ENCODE measurements at places on chromosomes 12 and 14. TPM values are rescaled to one million over a fixed set of nuclear protein-coding genes. Genes with fewer than 3 reads are reported as not detected.
A peak's percentile ranks its signal among the peaks of the same experiment; 100 is the strongest.

DNA sequence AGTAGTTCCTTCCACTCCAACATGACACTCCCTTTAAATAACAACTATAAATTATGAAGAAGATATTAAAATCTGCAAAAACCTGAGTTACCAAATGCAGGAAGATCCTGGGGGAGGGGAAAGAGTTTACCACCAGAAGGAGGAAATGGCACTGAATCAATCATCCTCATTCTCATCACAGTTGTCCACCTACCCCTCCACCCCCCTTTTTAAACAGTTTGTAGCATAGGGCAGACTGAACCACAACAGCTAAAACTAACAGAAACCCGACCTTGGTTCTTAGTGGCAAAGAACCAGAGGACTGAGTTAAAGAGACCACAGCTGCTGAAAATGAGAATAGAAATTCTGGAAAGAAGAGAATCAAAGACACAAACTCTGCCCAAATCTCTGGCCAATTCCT lies 189.5 kb downstream of the MED13L start:
- DNase-seq: no peak

DNA sequence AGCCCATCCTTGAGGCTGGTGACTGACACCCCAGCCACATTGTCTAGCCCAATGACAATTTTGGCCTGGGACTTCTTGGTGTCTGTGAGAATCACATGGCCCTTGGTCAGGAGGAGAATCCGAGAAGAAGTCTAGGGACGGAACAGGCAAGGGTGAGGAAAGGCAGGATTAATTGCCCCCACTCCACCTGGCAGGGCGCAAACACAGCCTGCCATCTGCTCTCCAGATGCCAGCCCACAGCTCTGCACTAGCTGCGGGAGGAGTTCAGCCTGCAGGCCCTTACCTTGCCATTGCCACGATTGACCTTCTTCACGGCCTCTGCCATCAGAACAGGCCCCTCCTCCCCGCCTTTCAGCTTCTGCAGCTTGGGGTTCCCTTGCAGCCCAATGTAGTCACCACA lies 13.1 kb upstream of the TAC3 start:
- DNase-seq: no peak

GRCh38 chr14:61678975-61679374 lies 16.3 kb upstream of the HIF1A start:
- DNase-seq: no peak

B3GNT4 gene
- total RNA-seq: not detected

DNA sequence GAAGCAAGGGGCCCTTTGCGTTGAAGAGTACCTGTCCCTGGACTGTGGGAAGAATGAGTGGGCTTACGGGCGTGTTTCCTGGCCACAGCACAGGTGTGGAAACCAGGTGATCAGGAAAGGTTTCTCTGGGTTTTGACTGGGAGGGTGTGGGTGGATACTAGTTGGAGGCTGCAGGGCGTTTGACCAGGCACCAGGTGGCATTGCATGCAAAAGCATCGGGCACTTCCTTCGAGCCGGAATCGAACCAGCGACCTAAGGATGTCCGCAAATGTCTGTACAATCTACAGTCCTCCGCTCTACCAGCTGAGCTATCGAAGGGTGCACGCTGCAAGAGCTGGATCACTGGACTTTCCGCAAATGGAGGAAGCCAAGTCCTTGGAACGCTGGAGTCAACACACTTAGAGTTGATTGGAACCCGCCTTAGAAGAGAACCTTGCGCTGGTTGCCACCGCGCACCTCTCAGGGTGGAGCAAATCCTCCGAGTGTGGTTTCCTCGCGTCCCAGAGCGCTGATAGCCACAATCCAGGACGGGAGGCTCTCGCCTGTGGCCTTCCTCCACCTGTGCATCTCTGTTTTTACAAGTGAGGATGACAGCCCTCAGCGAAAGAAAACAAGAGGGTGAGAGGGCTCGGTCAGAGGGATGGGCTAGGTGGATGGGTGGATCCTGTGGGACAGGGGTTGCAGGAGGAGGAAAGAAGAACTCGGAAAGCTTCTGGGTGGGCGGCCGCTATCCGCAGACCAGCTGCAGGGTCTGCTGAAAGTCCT lies 21.2 kb upstream of the RNASE4 start:
- DNase-seq: peak; percentile 35

LRTM2 gene
- not detected for total RNA-seq

DNA sequence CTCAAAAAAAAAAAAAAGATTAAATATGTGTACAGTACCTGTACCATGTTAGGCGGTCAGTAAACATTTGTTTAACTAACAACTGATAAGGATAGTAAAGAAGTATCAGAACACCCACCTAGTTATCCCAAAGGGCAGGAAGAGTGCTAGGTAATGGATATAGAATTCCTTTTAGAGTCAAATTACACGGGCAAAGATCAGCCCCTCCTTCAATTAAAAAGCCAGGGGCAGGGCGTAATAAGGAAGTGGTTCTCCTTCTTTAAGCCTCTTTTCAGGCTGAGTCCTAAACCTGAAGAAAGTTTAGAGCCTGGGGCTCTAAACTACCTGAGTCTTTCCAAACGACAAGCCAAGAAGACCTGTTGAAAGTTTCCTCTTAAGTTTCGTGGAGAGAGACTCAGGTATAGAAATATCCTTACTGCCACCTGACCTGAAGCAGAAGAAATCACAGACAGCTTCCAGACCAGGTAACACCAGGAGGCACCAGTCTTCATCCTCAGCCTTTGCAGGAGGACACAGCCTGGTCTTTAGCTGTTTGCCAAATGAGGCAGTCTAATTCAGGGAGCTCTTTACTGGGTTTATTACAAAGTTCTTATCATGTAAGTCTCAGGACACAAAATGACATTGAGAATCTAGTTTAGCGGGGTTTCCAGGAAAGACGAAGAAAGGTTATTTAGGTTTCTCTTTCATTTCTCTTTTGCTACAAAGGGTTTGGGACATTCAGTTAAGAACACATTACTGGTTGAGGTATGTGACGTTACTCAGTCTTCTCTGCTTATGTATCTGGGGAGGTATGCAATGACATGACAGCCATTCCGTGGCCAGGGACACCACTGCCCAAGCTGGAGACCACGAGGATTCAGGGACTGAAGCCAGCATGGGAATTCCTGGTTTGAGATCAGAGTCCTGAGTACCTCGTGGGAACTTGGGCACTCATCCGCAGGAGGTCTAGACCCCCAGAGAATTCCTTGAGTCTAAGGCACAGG lies at the start of gene BCL2L14:
TSS of gene BCL2L14 (plus strand) at position 266 of the 983 bp plus-strand sequence. CDS start 8,367 bp downstream, outside the sequence.
- no peak for DNase-seq

- DNase-seq: no peak
These were observed 2.8 kb downstream of the ARHGEF40 start for GRCh38 chr14:21072781-21073339.

- no peak for DNase-seq
These were observed 1.5 kb downstream of the SAMD15 start for GRCh38 chr14:77378701-77379100.

RTL1 gene
- total RNA-seq: not detected

DBX2 gene
- not detected for total RNA-seq

DNA sequence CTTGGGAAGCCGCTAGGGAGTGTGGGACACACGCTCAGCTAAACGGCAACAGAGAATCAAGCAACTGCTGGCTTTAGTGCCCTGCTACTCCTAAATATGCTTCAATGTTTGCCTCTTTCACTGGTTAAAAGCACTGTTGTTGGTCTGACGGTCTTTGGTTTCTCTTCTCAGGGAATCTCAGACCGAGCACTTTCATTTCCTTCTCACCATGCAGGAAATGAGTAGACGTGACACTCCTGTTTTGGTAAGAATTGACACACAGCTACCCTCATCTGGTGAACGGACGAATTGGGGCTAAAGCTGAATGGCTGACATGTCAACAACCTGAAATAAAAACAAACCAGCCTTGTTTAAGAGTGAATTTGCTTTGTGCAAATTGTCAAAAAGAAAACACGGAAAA lies 57.5 kb upstream of the PIWIL1 start:
- no peak for DNase-seq

DNA sequence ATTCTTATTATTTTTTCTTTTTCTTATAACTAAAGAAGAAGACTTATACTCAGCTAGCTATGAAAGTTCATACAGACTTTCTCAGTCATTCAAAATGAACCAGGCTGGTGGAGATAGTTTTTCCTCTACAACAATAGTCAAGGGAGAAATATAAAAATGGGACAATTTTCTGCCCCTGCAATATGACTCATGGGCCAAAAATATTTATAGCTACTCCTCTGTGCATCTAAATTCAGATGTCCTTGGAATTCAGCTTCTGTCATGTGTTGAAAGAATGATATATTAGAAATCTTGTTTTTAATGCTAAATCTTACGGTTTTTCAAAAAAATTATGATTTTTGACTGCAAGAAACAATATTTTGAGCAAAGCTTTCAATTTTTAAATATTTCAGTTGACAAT lies 237.2 kb upstream of the SYT10 start:
- DNase-seq: no peak

- no peak for DNase-seq
These were observed 61.0 kb downstream of the SUSD6 start for GRCh38 chr14:69672356-69672755.

VWF gene
- total RNA-seq: 0.50 TPM

DNA sequence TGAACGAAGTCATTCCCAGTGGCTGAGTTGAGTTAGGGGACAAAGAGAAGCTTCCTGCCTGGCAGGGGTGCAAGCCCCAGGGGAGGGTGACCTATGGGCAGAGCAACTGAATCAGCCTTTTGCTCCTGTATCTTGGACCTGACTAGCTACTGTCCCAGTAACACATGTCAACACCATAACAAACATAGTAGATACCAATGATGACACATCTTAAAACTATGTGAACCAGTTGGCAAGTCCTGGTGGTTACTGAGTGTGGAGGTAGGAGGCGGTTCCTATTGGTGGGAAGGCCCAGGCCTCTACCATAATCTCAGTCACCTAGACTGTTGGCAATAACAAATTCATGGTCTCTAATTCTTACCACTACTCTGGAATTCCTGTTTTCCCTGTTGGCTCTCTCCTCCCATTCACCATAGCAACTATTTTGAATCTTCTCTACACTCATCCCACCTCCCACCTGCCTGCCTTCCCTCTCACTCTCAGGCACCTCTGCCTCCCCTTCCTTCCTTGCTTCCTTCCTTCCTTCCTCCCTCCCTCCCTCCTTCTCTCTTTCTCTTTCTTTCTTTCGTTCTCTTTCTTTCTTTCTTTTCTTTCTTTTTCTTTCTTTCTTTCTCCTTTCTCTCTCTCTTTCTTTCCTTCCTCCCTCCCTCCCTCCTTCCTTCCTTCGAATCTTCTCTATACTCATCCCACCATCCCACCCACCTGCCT lies 8.1 kb upstream of the P2RX7 start:
- peak; percentile 87 for DNase-seq

- DNase-seq: no peak
These were observed 254.6 kb downstream of the SEC23A start for GRCh38 chr14:38848243-38848935.

All from SJSA1 (cell line).